ENCODE measurements at places on chromosomes 11 and 22. TPM values are rescaled to one million over a fixed set of nuclear protein-coding genes. Genes with fewer than 3 reads are reported as not detected.

Gene OR52A1
- not detected for total RNA-seq

DNA sequence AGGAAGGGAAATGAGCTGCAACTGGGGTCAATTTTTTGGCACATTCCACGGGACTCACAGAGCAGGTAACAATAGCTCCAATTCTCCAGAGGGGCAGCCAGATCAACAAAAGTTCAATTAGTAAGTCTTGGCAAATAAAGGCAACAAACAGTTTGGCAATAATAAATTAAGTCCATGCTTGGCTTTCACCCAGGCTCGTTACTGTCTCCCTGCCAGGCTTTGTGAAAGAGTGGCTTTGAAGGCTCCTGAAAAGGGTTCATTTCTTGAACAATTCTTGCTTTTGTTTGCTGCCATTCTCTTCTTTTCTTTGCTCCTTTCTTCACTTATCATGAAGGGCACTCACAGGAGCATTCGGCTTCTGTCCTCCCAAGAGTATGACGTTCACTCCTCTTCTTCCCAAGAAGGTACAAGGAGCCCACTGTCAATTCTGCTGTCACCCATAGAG, 123.3 kb downstream of the APIP start:
- peaks cover 6% of the 10 kb centered on the region for H3K4me1 ChIP-seq
- H3K27ac ChIP-seq, result no peak overlapping the region
- no peaks in the 10 kb centered on the region for H3K36me3 ChIP-seq
- H3K4me3 ChIP-seq, result no peak overlapping the region

Gene CHRM1
- not detected for total RNA-seq

DNA sequence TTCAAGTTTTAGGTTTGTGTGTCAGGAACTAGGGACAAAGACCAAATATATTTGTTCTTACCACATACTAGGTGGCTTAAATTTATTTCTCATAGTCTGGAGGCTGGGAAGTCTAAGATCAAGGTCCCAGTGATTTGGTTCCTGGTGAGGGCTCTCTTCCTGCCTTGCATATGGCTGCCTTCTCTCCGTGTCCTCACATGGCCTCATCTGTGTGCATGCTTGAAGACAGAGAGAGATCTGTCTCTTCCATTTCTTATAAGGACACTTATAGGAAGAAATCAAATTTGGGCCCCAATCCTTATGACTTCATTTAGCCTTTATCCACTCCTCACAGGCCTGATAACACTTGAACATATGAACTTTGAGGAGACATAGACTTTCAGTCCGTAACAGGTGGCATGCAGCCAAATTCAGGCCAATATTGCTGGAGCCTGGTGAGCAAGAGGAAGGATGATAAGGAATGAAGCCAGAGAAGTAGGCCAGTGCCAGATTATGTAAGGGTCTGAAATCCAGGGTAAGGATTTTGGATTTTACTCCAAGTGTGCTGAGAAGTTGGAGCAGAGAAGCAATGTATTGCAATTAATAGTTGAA, 35.1 kb downstream of the TTC17 start:
- H3K27me3 ChIP-seq, result no peaks in the 10 kb centered on the region
- H3K4me1 ChIP-seq, result peaks cover 37% of the 10 kb centered on the region
- no peak overlapping the region for H3K27ac ChIP-seq
- peaks cover 79% of the 10 kb centered on the region for H3K36me3 ChIP-seq

Gene OSBP2
- 4.8 TPM for total RNA-seq

Gene OR8A1
- total RNA-seq, result not detected

DNA sequence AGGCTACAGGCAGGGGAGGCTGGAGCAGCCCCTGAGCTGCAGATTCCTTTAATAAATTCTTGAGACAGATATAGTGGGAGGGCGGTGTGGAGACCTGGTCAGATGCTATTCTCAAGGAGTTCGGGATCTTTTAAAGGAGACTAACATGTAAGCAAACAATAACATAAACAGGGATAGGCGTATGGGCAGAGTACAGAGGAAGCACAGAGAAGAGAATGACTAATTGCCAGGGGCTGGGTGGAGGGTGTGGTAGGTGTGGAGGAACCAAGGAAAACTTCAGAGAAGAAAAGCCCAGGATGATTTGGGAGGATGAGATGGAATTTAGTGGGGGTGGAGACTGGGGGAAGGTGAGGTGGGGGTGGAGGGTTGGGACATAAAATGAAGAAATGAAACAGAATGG, 9.7 kb upstream of the HEPHL1 start:
- no peaks in the 10 kb centered on the region for H3K36me3 ChIP-seq
- H3K4me1 ChIP-seq, result no peaks in the 10 kb centered on the region
- H3K4me3 ChIP-seq, result no peak overlapping the region
- no peak for DNase-seq

Gene SUSD2
- total RNA-seq, result 0.23 TPM

Measured in activated CD4-positive, alpha-beta memory T cell treated with anti-CD3 and anti-CD28 coated beads, Interleukin-2, amount 10 ng/mL, durations not matched to agents 7 days and 5 days (primary cell).